WTC11 (cell line): ENCODE measurements at places on chromosomes 3 and 15. TPM values are rescaled to one million over a fixed set of nuclear protein-coding genes. Genes with fewer than 3 reads are reported as not detected.

The MED12L gene
- 22.3 to 27.4 TPM (median 25.2 TPM) in 3 replicates for total RNA-seq

The FOXB1 gene
- 10.8 to 15.0 TPM (median 13.7 TPM) in 3 replicates for total RNA-seq

The CELF6 gene
- not detected in 3 replicates for total RNA-seq

The SLC9A9 gene
- total RNA-seq: 1.2 TPM in 3 replicates

The TP63 gene
- 0.09 TPM in 1 of 3 replicates, not detected in the others for total RNA-seq

The MYRIP gene
- 1.6 to 2.1 TPM (median 2.1 TPM) in 3 replicates for total RNA-seq

The TMEM44 gene
- 13.7 to 20.8 TPM (median 19.3 TPM) in 3 replicates for total RNA-seq

The CLDN16 gene
- not detected in 3 replicates for total RNA-seq

The ITIH1 gene
- 0.26 to 0.69 TPM (median 0.50 TPM) in 3 replicates for total RNA-seq

The CASR gene
- total RNA-seq: 0.16 to 0.24 TPM (median 0.21 TPM) in 3 replicates

The PLAAT1 gene
- total RNA-seq: 3.9 to 5.0 TPM (median 4.8 TPM) in 3 replicates

The SPTSSB gene
- 14.1 to 17.8 TPM (median 15.7 TPM) in 3 replicates for total RNA-seq

The CTXND1 gene
- 0.04 to 0.05 TPM in 2 of 3 replicates, not detected in the other for total RNA-seq

The CCR9 gene
- not detected in 3 replicates for total RNA-seq

The FAM227B gene
- 4.9 to 6.8 TPM (median 5.0 TPM) in 3 replicates for total RNA-seq

The GOLGA8F gene
- not detected in 3 replicates for total RNA-seq
